ENCODE measurements at places on chromosomes 2 and 18. TPM values are rescaled to one million over a fixed set of nuclear protein-coding genes. Genes with fewer than 3 reads are reported as not detected.

The TWIST2 gene
- total RNA-seq = 4.6 TPM

The VAMP8 gene
- 41.3 TPM for total RNA-seq

The ERBB4 gene
- under 0.01 TPM for total RNA-seq

The DNER gene
- total RNA-seq = 1.8 TPM

The CD8A gene
- under 0.01 TPM for total RNA-seq

The KIF1A gene
- not detected for total RNA-seq

The SPATA3 gene
- not detected for total RNA-seq

The RNF125 gene
- 0.90 TPM for total RNA-seq

The MARCO gene
- total RNA-seq = 0.13 TPM

The TGFA gene
- 111 TPM for total RNA-seq

The WDCP gene
- 7.1 TPM for total RNA-seq

The SERPINB13 gene
- total RNA-seq = 48.0 TPM

The C2orf78 gene
- total RNA-seq = not detected

The RPRM gene
- not detected for total RNA-seq

The SESTD1 gene
- total RNA-seq = 15.3 TPM

The MC5R gene
- not detected for total RNA-seq

The ALPP gene
- not detected for total RNA-seq

The CXCR1 gene
- not detected for total RNA-seq

The TUBA3E gene
- total RNA-seq = not detected

The STEAP3 gene
- 8.1 TPM for total RNA-seq

The KATNAL2 gene
- total RNA-seq = under 0.01 TPM

The C2orf66 gene
- under 0.01 TPM for total RNA-seq

The RAX gene
- not detected for total RNA-seq

The IFT172 gene
- total RNA-seq = 5.5 TPM

The ACVR1 gene
- total RNA-seq = 17.1 TPM

The SMIM21 gene
- not detected for total RNA-seq

The CNRIP1 gene
- not detected for total RNA-seq

The RNF152 gene
- 31.9 TPM for total RNA-seq

The ALPG gene
- not detected for total RNA-seq

The DAW1 gene
- total RNA-seq = 0.26 TPM

The NEMP2 gene
- total RNA-seq = 1.8 TPM

The SGPP2 gene
- 9.7 TPM for total RNA-seq

The ASXL3 gene
- total RNA-seq = under 0.01 TPM

The C2orf80 gene
- total RNA-seq = not detected

The C1QL2 gene
- total RNA-seq = not detected

The ANKRD30B gene
- not detected for total RNA-seq

The UGT1A7 gene
- 2.2 TPM for total RNA-seq

The PNO1 gene
- total RNA-seq = 13.2 TPM
